ENCODE measurements at places on chromosomes 3 and 15.

DNA sequence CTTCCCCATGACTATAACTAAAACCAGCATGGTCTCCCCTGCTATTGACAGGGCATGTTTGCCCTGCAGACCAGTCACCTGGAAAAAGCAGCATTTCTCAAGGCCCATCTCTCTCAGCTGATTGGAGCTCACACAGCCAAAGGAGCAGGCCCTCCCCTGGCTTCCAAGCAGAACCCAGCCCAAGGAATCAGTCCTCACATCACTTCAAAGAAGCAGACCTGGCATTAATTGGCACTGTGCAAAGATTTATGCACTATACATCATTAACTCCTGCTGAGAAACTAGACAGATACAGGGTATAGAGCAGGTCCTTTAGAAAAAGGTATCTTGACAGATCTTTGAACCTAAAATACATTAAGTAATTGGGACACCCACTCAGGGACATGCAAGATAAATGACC, 323.8 kb upstream of the PPP2R3A start:
- no peak for DNase-seq

GRCh38 chr3:69535613-69536012, 149.7 kb upstream of the FRMD4B start:
- DNase-seq, result no peak

DNA sequence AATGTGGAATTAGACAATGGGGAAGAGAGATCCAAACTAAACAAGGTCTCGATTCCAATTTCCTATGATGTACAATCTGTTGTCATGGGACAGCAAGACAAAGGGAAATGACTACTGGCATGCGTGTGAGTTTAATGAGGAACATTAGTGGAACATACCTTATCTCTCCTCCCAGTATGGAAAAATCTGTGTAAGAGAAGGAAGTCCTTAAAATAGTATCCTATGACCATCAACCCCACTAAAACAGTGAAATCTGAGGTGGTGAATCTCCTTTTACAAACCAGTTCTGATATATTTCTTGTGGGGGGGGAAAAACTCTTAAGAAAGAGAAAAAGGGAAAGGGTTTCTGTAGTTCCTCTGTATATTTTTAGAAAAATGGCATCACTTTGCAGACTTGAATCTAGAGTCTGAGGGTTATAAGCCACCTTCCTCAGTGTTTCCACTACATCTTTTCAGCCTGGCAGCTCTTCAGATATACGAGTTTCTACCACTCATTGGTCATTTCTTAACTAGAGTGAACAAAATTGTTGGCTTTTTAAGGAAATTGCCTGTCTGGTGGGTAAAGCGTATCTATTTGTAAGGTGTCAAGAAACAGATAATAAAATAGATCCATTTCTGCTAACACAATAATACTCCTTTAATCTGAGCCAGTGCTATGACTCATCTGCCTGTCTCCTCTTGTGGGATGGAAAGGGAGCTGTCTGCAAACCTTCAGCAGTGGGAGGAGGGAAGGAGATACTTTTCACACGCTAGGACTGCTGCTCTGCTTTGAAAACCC, 3.0 kb upstream of the TNFAIP8L3 start:
- DNase-seq, result no peak

GRCh38 chr3:172189987-172190603, 150.7 kb downstream of the FNDC3B start:
- no peak for DNase-seq

DNA sequence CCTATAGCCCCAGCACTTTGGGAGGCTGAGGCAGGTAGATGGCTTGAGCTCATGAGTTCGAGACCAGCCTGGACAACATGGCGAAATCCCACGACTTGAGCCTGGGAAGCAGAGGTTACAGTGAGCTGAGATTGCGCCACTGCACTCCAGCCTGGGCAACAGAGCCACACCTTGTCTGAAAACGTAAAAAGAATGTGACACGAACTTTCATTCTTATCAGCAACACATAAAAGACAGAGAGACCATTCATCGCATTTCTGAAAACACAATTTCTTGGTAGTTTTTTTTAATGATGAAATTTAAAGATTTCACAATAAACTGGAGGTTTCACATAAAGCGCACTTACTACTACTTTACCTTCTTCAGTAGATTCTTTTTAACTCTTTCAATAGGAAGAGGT, 18.4 kb downstream of the HLTF start:
- no peak for DNase-seq

- DNase-seq, result no peak
These were observed 8.8 kb downstream of the RBP1 start for GRCh38 chr3:139530717-139531116.

- no peak for DNase-seq
These were observed 753 bp downstream of the INAFM2 start for GRCh38 chr15:40323953-40324937.

DNA sequence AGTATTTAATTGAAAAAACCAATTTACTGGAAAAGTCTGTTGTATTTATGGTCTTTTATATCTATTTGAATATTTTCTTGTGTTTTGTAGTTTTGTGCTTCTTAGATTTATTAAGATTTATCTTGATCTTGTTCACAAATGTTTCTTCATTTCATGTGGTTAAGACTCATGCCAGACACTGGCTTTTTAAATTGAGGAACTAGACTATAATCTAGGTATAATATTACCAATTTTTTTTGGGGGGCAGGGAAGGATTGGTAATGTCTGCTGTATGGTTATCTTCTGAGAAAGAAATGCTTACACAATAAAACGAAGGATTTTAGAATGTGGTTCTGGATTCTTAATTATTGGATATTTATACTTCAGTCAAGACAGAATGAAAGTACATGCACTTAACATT, 24.9 kb downstream of the AP4E1 start:
- DNase-seq, result no peak

GRCh38 chr3:67037615-67038014, 39.5 kb downstream of the KBTBD8 start:
- no peak for DNase-seq

- no peak for DNase-seq
These were observed 1.7 kb downstream of the TBC1D5 start for GRCh38 chr3:17740721-17741141.

GRCh38 chr3:105674437-105675065, 194.3 kb downstream of the CBLB start:
- DNase-seq, result no peak

GRCh38 chr3:130288670-130289069, 56.8 kb upstream of the COL6A5 start:
- no peak for DNase-seq

- DNase-seq, result no peak
These were observed 51.5 kb downstream of the TJP1 start for GRCh38 chr15:29770796-29771195.

GRCh38 chr3:29760226-29760685, 479.4 kb downstream of the RBMS3 start:
- no peak for DNase-seq

GRCh38 chr3:114698146-114699105, 404.6 kb downstream of the TIGIT start:
- DNase-seq, result no peak

DNA sequence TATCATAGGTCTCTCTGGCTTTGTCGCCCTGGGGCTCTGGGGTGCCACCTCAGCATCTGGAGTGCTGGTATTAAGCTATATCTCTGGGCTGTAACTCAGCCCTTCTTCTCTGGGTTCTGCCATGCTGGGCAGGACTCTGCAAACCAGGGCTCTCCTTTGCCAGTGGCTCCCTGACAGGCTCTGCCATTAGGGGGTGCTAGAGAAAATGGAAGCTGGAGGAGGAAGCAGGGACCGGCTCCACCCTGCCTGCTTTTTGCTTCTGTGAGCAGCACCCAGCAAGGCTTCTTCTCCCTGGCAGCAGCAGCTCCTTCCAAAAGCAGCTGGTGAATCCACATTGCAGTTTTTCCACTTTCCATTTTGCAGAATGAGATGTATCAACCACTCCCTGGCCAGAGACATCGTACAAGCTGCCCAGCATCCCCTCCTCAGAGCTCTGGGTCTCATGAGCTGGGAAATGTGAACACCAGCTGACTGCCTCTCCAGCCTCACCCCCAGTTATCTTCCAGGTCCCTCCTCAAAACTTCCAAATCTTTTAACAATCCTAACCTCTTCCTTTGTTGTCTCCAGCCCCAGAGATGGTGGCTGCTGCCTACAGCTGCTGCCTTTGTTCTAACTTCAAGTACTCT, 165.0 kb downstream of the ABHD5 start:
- no peak for DNase-seq
